Activated CD8-positive, alpha-beta memory T cell treated with anti-CD3 and anti-CD28 coated beads for 4 hours (primary cell): ENCODE measurements at places on chromosomes 3 and 15.
A peak's percentile ranks its signal among the peaks of the same experiment; 100 is the strongest.

- peak; percentile 5 for DNase-seq
Observed at GRCh38 chr3:179558742-179559364, 3.9 kb upstream of the ACTL6A start.

- DNase-seq: no peak
Observed at GRCh38 chr3:65035246-65035645, 347.4 kb upstream of the ADAMTS9 start.

DNA sequence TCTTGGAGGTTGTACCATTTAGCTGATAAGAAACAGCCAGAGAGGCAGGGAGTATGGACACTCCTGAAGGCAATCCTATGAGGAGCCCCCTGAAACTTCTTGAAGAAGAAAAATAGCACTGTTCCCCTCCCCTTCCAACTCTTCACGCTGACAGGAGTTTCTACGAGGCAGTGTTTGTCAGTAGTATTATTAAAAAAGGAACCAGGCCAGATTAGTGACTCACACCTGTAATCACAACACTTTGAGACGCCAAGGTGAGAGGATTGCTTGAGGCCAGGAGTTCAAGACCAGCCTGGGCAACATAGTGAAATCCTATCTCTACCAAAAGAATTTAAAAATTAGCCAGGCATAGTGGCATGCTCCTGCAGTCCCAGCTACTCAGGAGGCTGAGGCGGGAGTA is 38.7 kb downstream of the WWTR1 start:
- no peak for DNase-seq

GRCh38 chr15:41928637-41929620 is 35.1 kb upstream of the SPTBN5 start:
- no peak for DNase-seq

DNA sequence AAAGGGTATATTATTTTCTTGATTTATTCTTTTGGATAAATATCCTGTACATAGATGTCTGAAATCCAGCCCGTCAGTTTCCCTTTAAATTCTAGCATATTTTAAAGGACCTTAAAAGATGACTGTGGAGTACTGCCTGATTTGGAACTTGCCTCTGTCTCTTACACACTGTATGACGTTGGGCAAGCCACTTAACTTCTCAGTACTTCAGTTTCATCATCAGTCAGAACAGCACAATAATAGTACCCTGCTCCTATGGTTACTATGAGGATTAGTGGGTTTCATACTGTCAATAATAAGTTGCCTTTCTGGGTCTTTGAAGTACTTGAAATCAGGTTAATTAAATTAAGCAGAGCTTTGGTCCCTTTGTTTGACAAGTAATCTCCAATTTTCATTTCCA is 374.3 kb downstream of the TIGIT start:
- DNase-seq: no peak

GRCh38 chr3:110006913-110007312 is 669.6 kb upstream of the DPPA4 start:
- no peak for DNase-seq

DNA sequence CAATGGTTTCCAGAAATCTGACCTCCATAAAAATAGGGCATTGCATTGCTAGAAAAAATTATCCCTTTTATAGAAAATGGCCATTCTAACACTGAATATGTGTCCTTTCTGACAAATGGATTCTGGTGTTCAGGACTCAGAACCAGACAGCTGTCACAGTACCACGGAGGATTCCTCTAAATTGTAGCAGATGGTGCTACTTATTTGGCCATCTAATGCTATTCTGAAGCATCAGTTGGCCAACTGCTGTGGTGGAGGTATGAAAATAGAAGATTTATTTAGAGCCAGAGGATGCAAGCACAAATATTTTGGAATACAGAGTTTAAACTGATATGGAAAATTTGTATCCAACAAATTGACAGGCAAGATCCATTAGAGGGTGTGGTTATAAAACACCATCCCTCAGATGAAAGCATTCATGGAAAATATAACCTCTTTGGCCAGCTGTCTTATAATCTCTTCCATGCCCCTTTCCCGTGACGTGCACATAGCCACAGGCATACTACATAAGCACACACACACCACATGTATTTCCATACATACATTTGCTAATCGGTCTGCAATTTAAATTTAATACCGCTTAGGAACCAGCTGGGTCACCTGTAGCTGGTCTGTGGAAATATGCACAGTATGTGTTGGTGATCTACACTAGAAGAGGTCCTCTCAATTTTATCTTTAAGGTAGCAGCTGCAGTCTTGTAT is 302.7 kb upstream of the KCNMB2 start:
- no peak for DNase-seq

GRCh38 chr3:169199283-169199682 is 464.2 kb downstream of the MECOM start:
- DNase-seq: no peak

- DNase-seq: no peak
Observed at GRCh38 chr3:45907769-45908705, 21.7 kb downstream of the CCR9 start.

DNA sequence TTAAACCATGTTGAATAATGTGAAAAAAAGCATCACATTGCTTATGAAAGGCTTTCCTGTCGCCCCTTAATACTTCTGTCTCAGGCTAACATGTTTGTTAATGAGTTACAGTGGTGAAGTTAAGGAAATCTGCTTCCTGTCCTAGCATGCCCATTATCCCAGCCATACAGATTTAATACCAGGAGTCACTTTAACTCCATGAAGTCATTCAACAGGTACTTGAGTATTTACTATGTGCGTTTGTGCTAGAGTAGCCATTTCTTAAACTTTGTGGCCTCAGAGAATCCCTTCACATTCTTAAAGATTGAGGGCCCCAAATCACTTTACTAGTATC is 10.1 kb upstream of the SETD5 start:
- DNase-seq: no peak
